Caco-2 (cell line): ENCODE measurements at places on chromosomes 12 and 14. TPM values are rescaled to one million over a fixed set of nuclear protein-coding genes. Genes with fewer than 3 reads are reported as not detected.

Gene OAS1
- total RNA-seq: 13.9 and 14.2 TPM in 2 replicates

Gene POLE2
- total RNA-seq: 29.7 and 31.4 TPM in 2 replicates

- no peaks in the 10 kb centered on the region for H3K36me3 ChIP-seq
- no peak for DNase-seq
- H3K4me1 ChIP-seq: 0 out of 2 replicates have a peak, but pooled peaks cover 4% of the 10 kb centered on the region
- H3K27me3 ChIP-seq: no peaks in the 10 kb centered on the region
- H3K4me3 ChIP-seq: no peak overlapping the region
- H3K27ac ChIP-seq: no peak overlapping the region
Measured at GRCh38 chr12:38911611-38912010, 6.2 kb upstream of the CPNE8 start.

GRCh38 chr12:76173756-76174155 is 89.3 kb upstream of the NAP1L1 start:
- peaks cover 6% of the 10 kb centered on the region for H3K4me1 ChIP-seq
- H3K4me3 ChIP-seq: no peak overlapping the region
- no peak overlapping the region for H3K27ac ChIP-seq
- no peaks in the 10 kb centered on the region for H3K27me3 ChIP-seq
- no peaks in the 10 kb centered on the region for H3K36me3 ChIP-seq

GRCh38 chr14:59679872-59680271 is 103.3 kb upstream of the CCDC175 start:
- no peak overlapping the region for H3K4me3 ChIP-seq
- no peaks in the 10 kb centered on the region for H3K27me3 ChIP-seq
- H3K4me1 ChIP-seq: no peaks in the 10 kb centered on the region
- no peak for DNase-seq

GRCh38 chr12:27583057-27583797 is 59.2 kb downstream of the PPFIBP1 start:
- DNase-seq: no peak
- H3K27me3 ChIP-seq: no peaks in the 10 kb centered on the region
- peaks cover 1% of the 10 kb centered on the region; the same call in 1 of the 2 replicates for H3K36me3 ChIP-seq
- no peaks in the 10 kb centered on the region for H3K4me1 ChIP-seq
- no peak overlapping the region for H3K27ac ChIP-seq

Gene MSI1
- 21.7 and 24.8 TPM in 2 replicates for total RNA-seq

DNA sequence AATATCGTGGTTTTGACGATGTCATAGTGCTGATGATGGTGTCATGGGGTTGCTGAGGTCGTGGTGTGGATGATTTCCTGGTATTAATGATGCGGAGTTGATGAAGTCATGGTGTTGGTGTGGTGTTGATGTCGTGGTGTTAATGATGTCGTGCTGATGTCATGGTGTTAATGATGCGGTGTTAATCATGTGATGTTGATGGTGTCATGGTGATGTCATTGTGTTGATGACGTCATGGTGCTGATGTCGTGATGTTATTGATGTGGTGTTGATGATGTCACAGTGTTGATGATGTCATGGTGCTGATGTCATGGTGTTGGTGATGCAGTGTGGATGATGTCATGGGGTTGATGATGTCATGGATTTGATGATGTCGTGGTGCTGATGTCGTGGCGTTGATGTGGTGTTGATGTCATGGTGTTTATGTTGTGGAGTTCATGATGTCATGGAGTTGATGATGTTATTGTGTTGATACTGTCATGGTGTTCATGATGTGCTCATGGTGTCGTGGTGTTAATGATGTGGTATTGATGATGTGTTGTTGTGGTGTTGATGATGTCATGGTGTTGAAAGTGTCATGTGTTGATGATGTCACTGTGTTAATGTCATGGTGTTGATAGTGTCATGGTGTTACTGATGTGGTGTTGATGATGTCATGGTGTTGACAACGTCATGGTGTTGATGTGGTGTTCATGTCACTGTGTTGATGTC is 48.5 kb upstream of the RIMBP2 start:
- H3K27me3 ChIP-seq: no peaks in the 10 kb centered on the region; the same call in 1 of the 2 replicates
- no peak overlapping the region for H3K4me3 ChIP-seq
- peaks cover 5% of the 10 kb centered on the region; the same call in 1 of the 2 replicates for H3K4me1 ChIP-seq
- peak; percentile 54 for DNase-seq
